Dorsolateral prefrontal cortex (tissue), 122 donors: ENCODE measurements at places on chromosomes 11 and 22.

DNA sequence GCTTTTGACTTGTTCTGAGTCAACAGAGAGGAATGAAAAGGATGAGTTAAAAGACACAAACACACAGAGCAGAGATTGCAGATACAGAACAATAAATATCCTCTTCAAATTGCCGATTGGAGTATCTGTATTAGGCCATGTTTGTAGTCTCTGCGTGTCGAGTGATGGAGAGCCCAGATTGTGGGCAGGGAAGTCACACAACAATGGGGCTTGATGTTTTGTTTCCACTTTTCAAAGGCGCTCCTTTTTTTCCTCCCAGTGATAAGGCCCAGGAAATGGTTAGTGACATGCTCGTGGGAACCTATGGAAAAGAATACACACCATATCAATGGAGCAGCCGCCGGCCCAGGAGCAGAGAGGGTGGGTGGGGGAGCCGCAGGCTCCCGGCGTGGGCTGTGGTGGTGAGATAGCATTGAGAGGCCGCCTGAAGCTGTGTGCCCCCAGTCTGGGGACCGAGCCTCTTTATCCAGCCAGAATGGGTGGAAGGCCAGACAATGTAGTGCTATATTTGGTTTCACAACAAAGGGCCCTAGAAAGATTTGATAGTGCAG, 555.9 kb downstream of the INSC start:
- no peak for DNase-seq

DNA sequence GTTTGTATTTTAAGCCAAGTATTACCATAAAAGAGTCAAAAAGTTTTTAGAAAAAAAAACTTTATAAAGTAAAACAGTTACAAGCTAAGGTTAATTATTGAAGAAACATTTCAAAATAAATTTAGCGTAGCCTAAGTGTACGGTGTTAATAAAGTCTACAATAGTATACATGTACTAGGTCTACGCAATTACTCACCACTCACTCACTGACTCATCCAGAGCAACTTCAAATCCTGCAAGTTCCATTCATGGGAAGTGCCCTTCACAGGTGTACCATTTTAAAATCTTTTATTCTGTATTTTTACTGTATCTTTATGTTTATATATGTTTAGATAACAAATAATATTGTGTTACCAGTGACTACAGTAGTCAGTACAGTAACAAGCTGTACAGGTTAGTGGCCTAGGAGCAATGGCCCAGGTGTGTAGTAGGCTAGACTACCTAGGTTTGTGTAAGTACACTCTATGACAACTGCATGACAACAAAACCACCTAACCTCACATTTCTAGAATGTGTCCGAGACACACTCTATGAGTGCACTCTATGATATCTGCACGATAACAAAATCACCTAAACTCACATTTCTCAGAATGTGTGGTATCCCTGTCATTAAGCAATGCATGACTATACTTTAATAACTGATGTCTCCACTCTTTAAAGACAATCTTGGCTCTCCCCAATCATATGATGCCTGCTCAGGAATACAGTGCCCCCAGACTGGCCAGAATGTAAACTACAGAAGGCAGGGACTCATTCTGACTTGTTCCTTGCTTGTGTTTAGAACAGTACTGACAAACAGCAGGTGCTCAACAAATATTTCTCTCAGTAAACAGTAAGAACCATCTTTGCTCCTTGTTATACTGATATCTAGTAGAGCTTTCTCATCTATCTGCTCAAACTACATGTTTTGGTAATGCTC, 21.2 kb downstream of the KMT5B start:
- no peak for DNase-seq

DNA sequence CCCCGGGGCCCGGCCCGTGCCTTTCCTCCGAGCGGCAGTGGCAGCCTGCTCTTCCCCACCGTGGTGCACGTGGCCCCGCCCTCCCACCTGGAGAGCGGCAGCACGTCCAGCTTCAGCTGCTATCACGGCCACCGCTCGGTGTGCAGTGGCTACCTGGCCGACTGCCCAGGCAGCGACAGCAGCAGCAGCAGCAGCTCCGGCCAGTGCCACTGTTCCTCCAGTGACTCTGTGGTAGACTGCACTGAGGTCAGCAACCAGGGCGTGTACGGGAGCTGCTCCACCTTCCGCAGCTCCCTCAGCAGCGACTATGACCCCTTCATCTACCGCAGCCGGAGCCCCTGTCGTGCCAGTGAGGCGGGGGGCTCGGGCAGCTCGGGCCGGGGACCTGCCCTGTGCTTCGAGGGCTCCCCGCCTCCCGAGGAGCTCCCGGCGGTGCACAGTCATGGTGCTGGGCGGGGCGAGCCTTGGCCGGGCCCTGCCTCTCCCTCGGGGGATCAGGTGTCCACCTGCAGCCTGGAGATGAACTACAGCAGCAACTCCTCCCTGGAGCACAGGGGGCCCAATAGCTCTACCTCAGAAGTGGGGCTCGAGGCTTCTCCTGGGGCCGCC, 11.9 kb downstream of the C22orf31 start:
- DNase-seq = no peak

DNA sequence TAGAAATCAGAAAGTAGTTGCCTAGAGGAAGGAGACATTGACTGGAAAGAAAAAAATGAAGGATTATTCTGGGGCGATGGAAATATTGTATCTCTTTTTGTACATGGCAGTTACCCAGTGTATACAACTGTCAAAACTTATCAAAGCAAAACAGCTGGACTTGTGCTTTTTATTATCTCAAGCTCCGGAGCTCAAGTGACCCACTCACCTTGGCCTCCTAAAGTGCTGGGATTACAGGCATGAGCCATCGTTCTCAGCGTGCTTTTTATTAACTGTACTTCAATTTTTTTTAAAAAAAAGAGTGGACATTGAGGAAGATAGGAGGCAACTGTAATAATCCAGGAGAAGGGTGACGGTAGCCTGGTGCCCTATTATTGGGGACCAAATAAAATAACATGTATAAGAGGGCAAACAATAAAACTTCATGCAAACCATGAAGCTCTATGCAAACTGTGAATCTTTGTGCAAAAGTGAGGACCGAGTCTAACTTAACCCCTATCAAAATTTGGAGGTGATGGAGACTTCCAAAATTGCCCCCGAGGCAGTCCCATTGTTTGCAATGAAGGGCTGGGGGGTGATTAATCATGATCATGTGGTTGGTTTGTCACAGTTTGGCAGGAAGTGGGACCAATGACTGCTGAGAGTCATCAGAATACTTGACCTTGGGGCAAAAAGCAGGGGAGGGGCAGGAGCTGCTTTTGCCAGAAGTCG, 23.5 kb downstream of the FZD4 start:
- no peak for DNase-seq

DNA sequence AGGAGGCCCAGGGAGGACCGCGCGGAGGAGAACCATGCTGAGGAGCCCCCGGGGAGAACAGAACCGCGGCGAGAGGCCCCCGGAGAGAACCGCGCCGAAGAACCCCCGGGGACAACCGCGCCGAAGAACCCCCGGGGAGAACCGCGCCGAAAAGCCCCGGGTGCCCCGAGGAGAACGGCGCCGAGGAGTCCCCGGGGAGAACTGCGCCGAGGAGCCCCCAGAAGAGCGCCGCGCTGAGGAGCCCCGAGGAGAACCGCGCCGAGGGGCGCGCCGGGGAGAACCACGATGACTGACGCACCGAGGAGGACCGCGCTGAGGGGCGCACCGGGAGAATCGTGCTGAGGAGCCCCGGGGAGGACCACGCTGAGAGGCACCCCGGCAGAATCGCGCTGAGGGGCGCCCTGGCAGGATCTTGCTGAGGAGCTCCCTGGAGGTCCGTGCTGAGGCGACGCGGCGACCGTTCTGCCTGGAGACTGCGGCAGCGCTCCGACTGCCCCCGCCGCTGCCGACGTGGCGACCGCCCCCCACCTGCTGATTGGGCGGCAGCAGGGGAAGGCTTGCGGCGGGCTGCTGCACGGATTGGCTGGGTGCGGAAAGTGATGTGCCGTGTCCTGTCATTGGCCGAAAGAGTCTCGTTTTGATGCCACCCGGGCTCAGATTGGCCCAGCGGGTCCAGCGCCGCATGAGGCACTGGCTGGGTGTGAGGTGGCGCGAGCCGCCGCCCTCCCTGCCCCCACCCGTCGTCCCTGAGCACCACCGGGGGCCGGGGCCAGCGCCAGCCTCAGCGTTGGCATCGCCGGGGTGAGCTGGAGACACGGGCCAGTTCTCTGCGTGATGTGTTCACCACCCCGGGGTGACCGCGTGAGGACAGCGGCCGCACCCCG, at the start of gene KCNQ1OT1:
TSS of gene KCNQ1OT1 (minus strand) at position 464 of the 884 bp plus-strand sequence.
- peak; percentile 88 for DNase-seq

DNA sequence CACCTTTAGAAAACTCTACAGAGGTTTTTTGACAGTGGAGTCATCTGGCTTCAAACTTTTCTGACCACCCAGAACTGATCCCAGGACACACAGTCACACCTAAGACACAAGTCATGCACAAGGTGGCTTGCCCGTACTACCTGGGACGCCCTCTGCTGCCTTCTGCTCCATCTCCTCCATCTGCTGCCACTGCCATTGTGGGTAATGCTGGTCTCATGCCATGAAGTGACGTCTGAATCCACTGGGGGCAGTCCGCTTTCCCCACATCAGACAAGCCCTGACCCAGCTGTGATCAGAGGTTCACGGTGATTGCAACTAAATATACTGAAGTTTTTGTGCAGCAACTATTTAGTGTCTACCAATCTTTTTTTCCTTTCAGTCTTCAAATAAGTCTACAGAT, 5.4 kb upstream of the NDUFS8 start:
- DNase-seq = no peak

DNA sequence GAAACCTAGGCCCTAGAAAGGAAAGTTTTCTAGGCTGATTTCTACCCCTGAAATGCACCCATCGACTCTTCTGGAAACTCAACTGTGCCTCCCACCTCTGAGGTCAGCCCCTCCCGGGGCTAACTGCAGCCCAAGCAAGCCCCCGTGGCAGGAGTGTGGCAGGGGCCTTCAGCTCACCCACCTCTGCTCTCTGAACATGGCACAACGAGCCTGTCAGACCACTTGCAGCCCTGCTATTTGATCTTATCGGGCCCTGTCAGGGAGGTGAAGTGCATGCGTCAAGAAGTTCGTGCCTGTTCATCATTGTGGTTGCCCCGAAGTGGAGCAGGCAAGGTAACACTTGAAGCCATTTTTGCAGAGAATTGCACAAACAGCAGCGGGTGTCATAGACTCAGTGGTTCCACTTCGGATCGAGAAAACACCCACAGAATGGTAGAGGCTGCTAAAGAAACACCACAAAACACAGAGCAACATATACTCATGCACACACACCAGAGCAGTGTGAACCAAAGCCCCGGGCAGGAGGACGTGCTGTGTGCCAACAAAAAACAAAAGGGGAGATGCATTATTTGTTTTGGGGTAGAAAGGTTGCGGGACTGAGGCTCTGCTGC, 262.7 kb downstream of the ETS1 start:
- no peak for DNase-seq

GRCh38 chr11:62108017-62108750, 15.6 kb upstream of the INCENP start:
- DNase-seq = no peak

DNA sequence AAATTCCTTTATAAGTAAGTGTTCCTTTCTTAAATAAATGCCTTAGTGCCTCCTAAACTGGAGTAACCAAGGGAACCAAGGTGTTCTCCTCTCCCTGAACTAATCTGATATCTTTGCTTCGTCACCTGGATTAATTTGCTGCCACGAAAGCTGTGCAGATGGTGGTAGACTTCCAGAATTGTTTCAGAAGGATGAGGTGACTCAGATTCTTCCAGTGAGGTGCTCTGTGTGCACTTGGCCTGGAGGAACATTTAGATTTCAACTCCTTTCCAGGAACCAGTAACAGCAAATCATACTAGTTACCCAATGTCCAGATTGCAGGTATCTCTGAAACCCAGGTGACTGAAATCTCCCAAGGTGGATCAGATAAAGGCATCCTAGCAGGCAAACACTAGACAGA, 181.9 kb downstream of the FAT3 start:
- no peak for DNase-seq

- DNase-seq = no peak
Measured at GRCh38 chr11:6677018-6677417, 6.1 kb downstream of the MRPL17 start.

DNA sequence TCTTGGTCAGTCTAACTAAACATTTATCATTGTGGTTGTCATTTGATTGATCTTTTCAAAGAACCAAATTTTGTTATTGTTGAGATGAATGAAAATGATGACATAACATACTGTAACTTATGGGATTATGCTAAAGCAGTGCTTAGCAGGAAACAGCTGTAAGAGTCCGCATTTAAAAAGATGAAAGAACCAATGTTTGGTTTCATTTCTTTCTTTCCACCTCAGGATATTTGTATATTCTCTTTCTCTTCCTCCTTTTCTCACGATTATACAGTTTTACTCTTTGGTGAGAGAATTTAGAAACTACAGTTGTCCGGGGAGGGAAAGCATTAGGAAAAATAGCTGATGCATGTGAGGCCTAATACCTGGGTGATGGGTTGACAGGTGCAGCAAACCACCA, 23.1 kb downstream of the PIH1D2 start:
- no peak for DNase-seq

DNA sequence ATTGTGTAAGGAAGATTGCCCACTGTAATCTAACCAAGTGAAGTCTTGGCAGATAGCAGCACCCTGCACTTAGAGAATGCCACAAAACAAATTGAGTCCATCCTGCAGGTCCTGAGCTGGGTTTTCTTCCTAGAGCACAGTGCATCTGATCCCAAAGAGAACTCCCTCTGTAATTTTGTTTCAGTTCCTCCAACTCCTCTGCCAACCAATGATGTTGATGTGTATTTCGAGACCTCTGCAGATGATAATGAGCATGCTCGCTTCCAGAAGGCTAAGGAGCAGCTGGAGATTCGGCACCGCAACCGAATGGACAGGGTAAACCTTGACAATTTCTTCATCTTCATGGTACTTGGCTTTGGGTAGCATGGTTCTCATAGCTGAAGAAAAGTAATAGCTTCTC, 33.1 kb upstream of the ST14 start:
- DNase-seq = no peak

DNA sequence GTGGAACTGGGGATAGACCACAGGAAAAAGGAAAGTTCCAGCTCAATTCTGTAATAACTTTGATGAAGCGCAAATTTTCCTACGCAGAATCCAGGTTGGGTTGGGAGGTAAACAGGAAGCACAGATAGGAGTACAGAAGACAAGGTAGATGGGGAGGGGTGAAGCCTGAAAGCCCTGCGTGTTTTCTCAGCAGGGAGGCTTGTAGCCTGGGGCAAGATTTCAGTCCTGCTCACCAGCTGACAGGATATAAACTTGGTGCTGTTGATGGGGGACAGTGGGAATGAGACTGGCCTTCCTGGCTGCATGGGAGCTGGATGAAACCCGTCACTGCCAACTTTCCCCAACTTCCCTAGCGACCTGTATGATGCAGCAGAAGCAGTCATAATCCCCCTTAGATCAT, 114.9 kb downstream of the ARHGAP32 start:
- DNase-seq = no peak

DNA sequence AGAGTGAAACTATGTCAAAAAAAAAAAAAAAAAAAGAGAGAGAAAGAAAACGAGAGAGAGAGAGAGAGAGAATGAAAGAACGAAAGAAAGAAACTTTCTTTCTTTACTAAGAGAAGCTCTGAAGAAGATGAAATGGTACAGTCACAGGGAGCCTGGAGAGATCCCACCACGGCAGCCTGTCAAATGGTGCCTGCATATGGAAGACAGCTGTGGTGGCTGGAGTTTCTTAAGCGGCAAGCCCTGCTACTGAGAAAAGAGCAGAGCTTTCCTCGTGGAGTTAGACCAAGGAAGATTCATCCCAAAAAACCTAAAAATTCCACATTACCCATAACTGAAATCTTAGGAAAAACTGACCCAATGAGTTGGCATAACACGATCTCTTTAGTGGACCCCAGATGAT, 66.7 kb downstream of the MICAL3 start:
- DNase-seq = no peak
